ENCODE measurements at places on chromosomes 3 and 15.

DNA sequence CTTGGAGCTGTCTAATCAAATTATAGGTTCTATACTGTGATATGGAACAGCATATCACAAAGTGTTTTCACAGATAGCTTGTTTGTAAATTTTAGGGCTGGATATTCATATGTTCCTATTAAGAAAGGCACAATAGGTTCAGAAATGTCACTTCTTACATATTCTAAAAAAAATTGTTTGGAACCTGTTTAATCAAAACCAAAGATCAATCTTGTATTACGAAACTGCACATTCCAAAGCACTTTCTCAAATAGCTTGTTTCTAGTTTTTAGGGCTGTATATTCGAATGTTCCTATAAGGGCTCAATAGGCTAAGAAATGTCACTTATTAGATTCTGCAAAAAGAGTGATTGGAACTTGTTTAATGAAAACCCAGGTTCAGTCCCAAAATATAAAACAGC, 67.4 kb upstream of the OSBPL11 start:
- DNase-seq, result no peak

GRCh38 chr3:162658003-162658402, 1161.4 kb downstream of the OTOL1 start:
- DNase-seq, result no peak

- no peak for DNase-seq
Measured at GRCh38 chr3:78337801-78338211, 1297.9 kb downstream of the ROBO2 start.

DNA sequence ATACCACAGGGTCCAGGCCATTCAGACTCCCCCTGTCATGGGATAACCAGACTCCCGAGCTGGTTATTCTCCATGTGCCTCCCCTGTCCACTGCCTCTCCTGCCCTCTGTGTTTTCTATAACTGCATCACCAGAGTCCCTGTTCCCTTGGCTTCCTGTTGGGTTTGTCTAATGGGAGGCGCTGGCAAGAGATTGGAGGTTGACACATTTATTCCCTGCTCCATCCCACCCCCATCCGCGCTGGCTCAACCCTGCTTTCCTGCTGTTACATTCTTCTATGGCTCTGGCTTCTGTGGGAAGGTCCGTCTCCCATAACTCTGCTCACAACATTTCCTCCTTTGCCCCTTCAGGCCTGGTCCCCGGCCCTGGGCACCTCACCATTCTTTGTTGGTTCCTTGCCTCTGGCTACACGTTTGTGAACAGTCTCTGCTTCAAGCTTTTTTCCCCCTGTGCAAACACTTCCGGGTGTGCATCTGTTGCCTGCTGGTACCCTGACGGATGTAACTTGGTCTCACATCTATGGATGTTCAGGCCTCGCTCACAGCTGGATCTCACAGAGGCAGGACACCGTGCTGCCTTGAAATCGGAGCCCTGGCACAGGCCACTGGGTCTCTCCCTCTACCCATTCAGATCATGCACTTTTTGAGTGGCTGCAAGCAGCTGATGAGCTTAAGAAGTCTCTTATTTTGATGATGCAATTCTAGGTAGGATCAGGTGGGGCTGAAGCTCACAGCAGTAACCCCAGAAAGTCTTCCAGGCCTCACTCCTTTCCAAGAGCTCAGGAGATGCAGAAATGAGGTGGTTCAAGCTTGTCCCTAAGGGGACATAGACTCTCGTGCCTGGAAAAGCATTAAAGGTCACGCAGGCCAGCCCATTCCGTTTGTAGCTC, 68.6 kb upstream of the ATP13A3 start:
- DNase-seq, result no peak

DNA sequence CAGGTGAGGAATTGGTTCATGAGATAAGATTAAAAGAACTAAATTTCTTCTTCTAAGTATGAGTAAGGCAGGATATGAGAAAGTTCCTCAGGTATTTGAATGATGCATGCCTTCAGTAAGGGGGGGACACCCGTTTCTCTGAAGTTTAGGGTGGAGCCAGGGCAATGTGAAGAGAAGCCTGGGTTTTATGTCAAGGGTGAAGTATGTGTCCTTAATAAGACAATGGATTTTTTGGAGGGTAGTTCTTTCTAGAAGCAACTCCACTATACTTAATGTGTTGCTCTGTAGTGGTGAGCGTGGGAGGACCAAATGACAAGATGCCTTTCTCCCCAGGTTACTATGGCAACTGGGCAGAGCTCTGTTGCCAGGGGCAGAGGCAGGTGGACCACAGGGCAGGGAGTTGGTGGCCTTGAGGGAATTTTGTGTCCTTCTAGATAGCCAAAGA, 44.0 kb downstream of the PHLDB2 start:
- peak; percentile 92 for DNase-seq

DNA sequence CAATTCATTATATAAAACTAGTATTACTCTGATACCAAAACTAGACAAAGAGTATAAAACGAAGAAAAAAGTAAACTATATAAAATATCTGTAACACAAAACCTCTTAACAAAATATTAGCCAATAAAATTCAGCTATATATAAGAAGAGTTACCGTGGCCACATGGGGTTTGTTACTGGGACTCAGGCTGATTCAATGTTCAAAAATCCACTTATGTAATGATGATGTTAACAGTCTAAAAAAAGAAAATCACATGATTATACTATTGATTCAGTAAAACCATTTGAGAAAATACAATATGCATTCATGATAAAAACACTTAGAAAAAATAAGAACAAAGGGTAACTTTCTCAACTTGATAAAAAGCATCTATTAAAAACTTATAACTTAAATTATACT, 18.3 kb downstream of the P2RY1 start:
- DNase-seq, result no peak

- no peak for DNase-seq
Measured at GRCh38 chr15:57534281-57534680, 57.4 kb upstream of the MYZAP start.

Data from NCI-H226 (cell line).